ELR (cell line): ENCODE measurements at places on chromosomes 13 and 19.
A peak's percentile ranks its signal among the peaks of the same experiment; 100 is the strongest.

DNA sequence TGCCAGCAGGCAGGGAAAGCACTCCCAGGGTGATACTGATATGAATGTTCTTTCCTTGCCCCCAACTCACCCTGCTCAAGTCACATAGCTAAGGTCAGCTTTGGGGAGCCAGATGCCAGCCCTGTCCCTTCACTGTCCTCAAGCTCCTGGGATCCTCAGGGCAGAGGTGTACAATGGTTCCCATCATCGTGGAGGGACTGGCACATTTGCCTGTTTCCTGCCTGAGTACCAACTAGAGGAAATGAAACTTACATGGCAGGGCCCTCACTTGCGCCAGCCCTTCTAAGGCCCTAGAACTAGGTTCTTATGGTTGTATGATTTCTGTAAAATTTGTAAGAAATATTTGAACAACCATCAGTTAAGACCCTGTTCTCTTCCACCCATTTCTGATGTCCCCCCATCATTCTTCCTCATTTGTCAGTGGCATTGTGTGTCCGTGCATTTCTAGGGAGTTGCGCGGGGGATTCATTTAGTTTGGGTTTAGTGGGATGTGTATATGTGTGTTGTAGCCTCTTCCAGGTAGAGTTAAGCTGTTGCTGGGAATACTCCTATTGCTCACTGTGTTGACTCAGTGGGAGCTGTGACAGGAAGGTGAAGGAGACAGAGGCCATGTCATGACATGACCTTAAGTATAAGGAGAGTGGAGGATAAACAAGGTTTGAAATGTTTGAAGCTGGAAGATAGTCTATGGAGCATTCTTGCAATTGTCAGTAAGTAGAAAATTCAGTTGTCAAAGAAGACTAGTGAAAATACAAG, 41.3 kb upstream of the RCBTB2 start:
- no peak for DNase-seq

- DNase-seq = no peak
Measured at GRCh38 chr19:2983351-2984214, 6.2 kb downstream of the TLE6 start.

GRCh38 chr13:37288057-37288720, 182.7 kb upstream of the CSNK1A1L start:
- no peak for DNase-seq

DNA sequence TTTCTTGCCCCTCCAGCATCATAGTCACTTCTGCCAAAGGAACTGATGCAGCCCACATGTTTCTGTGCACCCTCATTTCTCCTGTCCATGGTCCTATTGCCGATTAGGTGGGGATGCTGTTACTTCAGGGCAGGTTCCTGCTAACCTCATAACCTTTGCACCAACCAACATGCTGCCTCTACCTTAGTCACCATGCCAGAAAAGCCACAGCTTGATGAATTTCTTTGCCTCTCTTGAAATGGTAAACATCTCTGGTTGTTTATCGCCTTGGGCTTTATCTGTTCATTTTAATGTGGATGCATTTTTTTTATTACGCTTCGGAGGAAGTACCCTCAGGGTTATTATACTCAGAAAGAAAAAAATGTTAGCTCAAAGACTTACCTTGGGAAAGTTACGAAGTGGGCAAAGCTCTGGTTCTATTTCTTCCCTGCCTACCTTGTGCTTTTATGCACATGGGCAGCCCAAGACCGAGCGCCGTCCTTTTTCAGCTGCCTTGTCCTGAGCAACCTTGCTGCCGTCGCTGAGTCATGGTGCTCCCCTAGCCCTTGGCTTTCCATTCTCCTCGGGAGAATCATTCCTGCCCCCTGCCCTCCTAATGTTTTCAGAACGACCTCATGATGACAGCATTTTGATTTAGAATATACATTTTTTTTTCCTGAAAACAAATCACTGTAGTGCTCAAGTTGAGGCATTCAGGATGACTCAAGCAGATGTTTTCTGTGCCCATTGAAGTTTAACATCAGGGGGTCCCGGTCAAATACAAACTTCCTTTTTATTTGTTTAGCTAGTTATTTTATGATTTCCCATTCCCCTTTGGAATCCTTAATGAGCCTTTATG, 280.0 kb downstream of the SHISA2 start:
- DNase-seq = peak; percentile 40

GRCh38 chr19:54207983-54208783, 7.5 kb downstream of the RPS9 start:
- DNase-seq = peak; percentile 64

- no peak for DNase-seq
Measured at GRCh38 chr13:28533125-28533436, 38.2 kb upstream of the FLT1 start.

DNA sequence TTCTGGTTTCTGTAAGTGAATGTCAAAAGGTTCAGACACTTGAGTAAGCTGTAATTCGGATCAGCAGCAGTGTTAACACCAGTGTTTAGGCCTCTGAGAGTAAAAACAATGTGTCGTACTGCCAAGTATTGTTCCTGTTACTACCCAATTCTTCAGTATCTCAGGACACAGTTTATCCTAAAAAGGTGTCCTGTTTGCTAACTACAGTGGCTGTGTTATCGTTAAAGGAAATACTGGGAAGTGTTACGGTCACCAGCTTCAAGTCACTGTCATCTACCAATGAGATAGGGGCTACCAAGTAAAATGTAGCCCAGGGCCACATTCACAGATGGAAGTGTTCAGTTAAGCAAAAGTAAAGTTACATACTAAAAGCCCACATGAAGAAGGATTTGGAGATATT, 2.3 kb upstream of the UPF3A start:
- DNase-seq = no peak

GRCh38 chr19:55594996-55595545, 4.2 kb downstream of the FIZ1 start:
- DNase-seq = no peak

DNA sequence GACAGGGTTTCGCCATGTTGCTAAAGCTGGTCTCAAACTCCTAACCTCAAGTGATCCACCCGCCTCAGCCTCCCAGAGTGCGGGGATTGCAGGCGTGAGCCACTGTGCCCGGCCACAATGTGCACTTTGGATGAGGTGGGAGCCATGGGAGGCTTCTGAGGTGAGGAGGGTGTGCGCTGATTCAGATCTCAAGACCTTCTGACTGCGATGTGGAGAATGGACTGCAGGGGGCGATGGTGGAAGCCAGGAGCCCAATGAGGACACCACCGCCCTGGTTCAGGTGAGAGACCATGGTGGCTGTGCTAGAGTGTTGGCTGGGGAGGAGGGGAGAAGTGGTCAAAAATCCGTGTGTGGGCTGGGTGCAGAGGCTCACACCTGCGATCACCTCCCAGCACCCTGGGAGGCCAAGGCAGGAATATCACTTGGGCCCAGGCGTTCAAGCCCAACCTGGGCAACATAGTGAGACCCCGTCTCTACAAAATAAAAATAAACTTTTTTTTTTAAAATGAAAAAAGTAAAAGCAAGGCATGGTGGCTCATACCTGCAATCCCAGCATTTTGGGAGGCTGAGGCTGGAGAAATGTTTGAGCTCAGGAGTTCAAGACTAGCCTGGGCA, 5.6 kb downstream of the INAFM1 start:
- DNase-seq = peak; percentile 56

DNA sequence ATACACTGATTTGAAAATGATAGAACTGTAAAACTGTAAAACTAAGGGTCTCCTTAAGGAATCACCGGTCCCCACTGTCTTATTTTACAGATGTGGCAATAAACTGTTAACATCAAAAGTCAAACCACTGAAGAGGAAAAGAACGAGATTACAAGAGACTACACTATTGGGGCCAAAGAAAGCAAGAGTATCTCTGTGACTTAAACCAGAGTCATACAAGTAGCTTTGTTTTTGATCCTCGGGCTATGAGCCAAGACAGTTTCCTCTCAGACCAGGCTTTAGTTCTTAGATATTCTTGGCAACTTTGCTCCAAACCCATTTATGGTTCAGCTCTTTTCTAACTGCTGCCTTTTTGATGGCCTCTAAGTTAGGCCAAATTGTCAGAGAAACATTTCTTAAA, 113.8 kb downstream of the TBC1D4 start:
- peak; percentile 67 for DNase-seq

GRCh38 chr13:89407357-89407756, 1736.2 kb downstream of the SLITRK5 start:
- DNase-seq = peak; percentile 25

DNA sequence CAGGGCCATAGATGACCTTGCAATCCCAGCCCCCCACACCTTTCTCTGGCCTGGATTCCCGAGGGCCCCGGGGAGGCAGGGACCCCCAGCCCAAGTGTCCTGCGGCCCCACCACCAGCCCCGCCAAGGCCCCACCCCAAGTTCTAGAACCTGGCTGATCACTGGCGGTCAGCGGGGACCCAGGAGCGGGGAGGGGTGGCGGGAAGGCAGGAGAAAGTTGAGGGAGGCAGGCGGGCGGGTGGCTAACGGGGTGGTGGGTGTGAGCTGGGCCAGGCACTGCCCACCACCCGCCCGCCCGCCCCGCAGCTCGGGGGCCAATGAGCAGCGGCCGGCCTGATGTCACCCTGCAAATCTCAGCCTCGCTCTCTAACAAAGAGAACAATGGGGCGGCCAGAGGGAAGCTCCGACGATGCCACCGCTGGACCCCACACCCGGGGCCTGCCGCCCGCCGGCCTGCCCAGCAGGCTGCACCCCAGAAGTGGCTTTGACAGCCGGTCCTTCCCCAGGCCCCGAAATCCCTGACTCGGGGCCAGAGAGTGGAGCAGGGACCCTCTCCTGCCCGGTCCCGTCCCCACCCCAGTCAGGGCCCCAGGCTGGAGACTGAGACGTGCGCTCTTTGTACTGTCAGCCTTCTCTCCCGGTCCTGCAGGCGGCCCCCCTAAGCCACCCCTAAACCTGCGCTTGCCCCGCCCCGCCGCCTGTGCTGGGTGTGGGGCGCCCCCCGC, 1.6 kb downstream of the MEX3D start:
- peak; percentile 85 for DNase-seq

DNA sequence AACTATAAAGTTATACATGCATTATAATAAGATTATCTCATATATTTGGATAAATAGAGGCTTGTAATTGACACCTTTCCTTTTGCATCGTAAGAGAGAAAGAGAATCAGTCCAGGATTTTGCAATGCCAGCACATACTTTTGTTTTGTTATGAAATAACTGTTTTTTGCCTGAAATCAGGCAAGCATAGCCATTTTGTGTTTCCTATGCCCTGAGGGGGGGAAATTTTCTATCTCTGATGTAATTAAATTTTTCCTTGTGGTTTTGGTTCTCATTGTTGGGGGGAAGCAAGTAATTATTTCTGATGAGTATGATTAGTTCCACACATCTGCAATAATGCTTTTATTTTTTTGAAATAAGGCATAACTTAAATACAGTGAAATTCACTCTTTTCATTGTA, 229.4 kb downstream of the NDFIP2 start:
- DNase-seq = peak; percentile 75

- DNase-seq = peak; percentile 55
Measured at GRCh38 chr19:3359015-3359918, 7.1 kb upstream of the NFIC start.

DNA sequence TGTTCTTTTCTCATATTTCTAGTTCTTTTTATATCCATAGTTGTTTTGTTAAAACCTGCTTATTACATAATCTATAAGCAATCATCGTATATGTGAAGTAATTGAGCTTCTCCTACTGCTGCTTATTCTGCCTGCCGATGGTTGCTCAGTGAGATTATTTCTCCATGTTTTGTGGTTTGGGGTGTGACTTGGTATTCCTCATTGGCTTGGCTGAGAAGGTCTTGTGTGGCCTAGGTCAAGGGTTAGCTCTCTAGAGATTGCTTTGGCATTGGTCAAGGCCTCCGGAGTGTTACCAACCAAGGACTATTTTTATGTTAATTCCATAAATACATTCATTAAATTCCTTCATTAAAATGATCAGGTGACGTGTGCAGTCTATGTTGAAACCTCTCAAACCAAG, 302.8 kb downstream of the MYO16 start:
- no peak for DNase-seq

DNA sequence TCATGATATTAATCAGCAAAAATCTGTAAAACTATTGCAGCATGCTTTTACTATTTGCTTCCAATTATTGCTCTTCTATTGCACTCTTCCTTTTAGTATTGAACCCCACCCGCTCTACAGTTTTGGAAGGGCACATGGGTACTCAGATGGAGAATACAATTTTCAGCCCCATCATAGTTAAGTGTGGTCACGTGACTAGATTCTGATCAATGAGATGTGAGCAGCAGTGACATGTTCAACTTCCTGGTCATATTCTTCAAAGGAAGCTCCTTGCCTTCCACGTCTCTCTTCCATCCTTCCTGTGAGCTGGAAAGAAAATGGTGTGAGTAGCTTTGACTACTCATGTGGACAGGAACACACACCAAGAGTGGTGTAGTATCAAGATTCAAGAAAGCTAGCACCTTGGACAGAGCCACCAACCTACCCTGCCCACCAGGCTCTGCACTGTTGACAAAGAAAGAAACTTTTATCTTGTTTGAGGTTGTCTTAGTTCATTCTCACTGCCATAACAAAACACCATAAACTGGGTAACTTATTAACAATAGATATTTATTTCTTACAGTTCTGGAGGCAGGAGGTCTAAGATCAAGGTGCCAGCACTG, 3.8 kb upstream of the FGF14 start:
- peak; percentile 9 for DNase-seq

- DNase-seq = peak; percentile 86
Measured at GRCh38 chr19:10836479-10837330, 693 bp upstream of the TMED1 start.

DNA sequence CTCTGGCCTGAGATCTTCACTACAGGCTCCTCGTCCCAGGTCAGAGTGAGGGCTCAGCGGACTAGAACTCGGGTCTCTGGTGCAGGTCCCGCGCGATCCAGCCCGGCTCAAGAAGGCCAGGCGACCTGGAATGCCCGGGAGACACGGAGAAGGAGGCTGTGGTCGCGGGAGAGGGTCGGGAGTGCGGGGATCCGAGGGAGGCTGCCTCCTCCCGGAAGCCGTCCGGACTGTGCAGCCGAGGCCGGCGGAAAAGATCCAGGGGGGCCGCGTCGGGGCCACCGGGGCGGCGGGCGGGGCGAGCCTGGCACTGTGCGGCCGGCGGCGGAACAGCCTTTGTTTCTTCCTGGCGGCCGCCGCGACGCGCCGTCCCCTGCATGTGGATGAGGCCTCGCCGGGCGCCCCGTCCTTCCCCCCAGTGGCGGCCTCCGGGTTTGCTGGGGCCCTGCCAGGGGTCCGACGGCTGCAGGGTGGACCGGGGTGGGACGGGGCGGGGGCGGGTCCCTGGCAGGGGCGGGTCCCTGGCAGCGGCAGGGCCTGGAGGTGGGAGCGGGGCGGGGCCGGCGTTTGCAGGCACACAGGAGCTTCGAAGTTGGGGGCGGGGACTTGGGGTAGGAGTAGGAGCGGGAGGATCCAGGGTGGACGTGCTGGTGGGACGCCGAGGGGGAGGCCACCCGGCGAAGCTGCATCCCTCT, 1.0 kb upstream of the SLC7A10 start:
- DNase-seq = no peak

- DNase-seq = peak; percentile 75
Measured at GRCh38 chr19:51712461-51713081, 11.2 kb downstream of the HAS1 start.

DNA sequence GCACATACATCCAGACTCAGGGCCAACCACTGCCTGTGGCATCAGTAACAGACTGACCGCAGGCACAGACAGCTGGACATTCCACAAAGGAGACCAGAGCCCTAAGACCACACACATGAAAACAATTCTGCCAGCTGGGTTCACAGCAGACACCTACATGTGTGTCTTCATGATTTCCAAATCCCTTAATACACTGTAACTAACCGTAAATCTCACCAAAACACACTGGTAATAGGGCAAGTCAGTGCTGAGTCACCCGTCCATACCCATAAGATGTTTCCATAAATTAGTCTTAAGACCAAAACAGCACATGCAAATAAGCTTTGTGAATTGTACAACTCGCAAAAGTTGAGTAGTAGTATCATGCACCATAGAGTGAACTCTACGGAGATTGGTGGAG, 65.4 kb downstream of the TUBGCP3 start:
- DNase-seq = peak; percentile 57
